ENCODE measurements at places on chromosomes 1 and 21.

GRCh38 chr1:201267481-201268229, 15.7 kb upstream of the PKP1 start:
- DNase-seq: no peak

DNA sequence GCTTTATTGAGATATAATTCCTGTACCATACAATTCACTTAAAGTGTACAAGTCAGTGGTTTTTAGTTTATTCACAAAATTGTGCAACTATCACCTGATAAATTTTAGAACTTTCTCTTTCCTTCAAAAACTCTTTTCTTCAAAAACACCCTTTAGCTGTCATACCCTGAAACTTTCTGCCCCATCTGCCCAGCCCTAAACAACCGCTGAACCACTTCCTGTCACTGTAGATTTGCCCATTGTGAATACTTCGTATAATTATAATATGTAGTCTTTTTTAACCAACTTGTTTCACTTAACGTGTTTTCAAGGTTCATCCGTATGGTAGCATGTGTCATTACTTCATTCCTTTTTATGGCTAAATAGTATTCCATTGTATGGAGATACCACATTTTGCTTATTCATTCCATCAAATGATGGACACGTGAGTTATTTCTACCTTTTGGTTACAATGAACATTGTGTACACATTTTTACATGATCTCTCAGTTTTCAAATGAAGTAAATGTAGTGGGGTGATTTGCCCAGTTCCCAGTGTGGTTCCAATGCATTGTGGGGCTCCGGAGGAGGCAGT, 37.9 kb downstream of the WNT4 start:
- DNase-seq: peak; percentile 22

DNA sequence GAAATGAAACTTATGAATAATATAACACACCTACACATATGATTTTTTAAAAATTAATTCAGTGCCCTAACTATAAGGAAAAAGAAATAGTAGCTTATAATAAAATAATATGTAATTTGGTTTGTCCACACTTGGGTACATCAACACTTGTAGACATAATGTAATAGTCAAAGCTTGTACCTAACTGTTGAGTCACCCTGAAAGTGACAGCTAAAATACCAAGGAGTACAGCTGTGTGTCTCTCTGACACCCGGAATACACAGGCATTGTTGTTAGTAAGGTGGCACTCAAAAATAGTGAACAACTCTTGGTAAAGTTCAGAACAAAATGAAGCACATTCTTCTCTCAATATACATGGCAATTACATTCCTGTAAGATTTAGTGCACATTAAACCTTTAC, 243.4 kb downstream of the TRABD2B start:
- DNase-seq: no peak

- DNase-seq: no peak
Measured at GRCh38 chr1:43605766-43606165, 44.2 kb upstream of the KDM4A start.

- no peak for DNase-seq
Measured at GRCh38 chr1:70504176-70504820, 93.2 kb downstream of the CTH start.

GRCh38 chr1:116316373-116316772, 56.7 kb upstream of the ATP1A1 start:
- no peak for DNase-seq

DNA sequence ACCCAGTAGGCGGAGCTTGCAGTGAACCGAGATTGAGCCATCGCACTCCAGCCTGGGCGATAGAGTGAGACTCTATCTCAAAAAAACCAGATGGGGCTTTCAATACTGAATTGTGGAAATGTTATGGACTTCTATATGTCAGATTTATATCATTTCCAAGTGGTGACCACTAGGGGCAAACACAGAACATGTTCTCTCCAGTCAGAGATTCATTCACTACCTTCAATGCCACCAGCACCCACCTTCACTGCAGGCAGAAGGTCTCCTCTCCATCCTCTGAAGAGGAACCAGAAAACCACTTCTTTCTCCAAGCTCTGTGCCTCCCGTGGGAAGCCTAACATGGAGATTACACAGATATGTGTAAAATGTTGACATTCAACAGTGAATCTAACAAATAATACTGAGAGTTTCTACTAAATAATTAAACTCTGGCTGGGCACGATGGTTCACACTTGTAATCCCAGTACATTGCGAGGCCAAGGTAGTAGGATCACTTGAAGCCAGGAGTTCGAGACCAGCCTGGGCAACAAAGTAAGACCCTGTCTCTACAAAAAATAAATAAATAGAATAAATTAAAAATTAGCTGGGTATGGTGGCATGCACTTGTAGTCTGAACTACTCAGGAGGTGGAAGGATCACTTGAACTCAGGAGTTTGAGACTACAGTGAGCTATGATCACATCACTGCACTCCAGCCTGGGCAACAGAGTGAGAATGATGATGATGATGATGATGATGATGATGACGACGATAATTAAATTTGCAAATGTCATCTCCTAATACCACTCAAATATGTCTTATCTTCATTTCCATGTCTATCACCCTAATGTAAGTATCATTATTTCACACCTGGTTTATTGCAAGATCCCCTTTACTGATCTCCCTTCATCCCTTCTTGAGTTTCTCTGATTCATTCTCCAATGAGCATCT, 151.1 kb downstream of the ZNF281 start:
- no peak for DNase-seq

DNA sequence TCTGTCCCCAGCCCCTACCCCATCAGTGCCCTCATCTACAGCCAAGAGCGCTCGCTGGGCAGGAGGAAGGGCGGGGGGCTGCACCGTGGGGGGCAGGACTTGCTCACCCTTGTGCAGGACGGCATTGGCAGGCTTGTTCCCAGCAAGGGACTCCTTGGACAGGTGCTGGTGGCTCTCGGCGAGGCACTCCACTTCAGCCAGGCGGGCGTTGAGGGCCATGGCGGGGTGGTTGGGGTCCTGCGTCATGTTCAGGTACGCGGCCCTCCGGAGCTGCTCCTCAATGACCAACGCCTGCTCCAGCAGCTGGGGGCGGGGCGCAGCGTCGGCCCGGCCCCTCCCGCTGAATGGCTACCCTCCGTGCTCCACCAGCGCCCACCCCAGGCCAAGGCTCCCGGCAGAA, 64.0 kb downstream of the KCNAB2 start:
- no peak for DNase-seq

- DNase-seq: no peak
Measured at GRCh38 chr1:202213361-202214088, 19.9 kb downstream of the LGR6 start.

GRCh38 chr1:49197081-49197480, 420.4 kb upstream of the BEND5 start:
- no peak for DNase-seq

GRCh38 chr1:6811583-6811982, 26.3 kb downstream of the CAMTA1 start:
- DNase-seq: no peak

- no peak for DNase-seq
Measured at GRCh38 chr1:53266038-53266437, 27.7 kb upstream of the MAGOH start.

GRCh38 chr1:108017698-108018097, 52.7 kb upstream of the VAV3 start:
- DNase-seq: no peak

GRCh38 chr21:18677632-18678031, 274.0 kb upstream of the TMPRSS15 start:
- no peak for DNase-seq

- DNase-seq: no peak
Measured at GRCh38 chr1:55287723-55288122, 72.6 kb upstream of the USP24 start.

DNA sequence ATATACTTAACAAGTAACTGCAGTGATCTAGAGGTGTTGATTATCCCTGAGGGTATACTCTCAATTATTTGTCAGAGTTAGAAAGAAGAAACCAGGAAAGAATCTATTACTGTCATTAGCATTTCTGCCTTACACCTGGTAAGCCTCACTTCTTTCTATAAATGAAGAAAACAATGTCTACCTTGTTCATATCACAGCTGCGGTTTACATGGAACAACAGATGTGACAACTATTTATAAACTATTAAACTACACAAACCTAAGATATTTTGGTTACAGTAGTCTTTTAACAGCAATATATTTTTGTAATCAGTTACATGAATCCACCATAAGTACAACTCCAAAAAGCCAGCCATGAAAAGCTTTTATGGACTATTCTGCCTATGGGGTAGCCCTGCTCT, 40.7 kb downstream of the GON4L start:
- DNase-seq: no peak
